BJ (cell line): ENCODE measurements at places on chromosomes 3 and 15.

- DNase-seq = no peak
These were observed 293.8 kb downstream of the ROBO1 start for GRCh38 chr3:79473993-79474392.

- no peak for DNase-seq
These were observed 55.8 kb downstream of the BBX start for GRCh38 chr3:107578523-107578922.

GRCh38 chr3:113630956-113631542 lies 65.4 kb downstream of the USF3 start:
- DNase-seq = no peak

- no peak for DNase-seq
These were observed 91.0 kb downstream of the LRTM1 start for GRCh38 chr3:54836871-54837270.

- no peak for DNase-seq
These were observed 151.1 kb downstream of the DOCK3 start for GRCh38 chr3:50825841-50826240.

- DNase-seq = no peak
These were observed 99.9 kb downstream of the CD47 start for GRCh38 chr3:107990926-107991325.

DNA sequence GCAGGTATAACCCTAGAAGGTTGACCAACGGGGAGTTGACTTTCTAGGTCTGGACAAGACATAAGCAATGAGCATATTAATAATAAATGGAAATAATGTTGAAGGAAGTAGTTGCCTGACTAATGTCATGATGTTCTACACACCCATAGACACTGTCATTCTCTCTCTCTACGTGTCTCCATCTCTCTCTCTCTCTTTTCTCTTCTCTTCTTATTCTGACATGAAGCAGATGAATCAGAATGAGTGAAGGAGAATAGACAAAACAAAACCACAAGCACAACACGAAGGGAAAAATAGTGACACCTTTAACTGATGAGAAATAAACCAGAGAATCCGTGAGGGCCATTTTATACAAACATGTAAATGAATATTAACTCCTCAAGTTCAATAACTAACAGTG lies 26.7 kb upstream of the CCDC80 start:
- DNase-seq = no peak
